ENCODE measurements at places on chromosomes 2 and 18. TPM values are rescaled to one million over a fixed set of nuclear protein-coding genes. Genes with fewer than 3 reads are reported as not detected.

DNA sequence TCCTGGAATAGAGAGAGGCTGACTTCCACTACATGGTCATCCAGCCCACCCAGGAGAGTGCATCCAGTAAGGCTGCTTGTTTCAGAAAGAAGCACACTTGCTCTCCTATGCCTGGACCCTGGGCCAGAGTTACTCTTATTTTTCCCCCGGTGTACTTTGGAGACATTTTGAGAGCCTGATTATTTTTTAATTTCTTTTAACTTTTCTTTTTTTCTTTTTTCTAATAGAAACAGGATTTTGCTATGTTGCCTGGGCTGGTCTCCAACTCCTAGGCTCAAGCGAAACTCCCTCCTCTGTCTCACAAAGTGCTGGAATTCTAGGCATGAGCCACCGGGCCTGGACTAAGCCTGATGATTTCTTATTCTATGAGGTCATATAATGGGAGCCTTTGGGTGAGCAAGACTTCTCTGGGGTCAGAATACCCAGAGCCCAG, 62.2 kb downstream of the RPL37A start:
- H3K4me1 ChIP-seq = no peaks in the 10 kb centered on the region
- H3K27ac ChIP-seq = no peak overlapping the region
- no peaks in the 10 kb centered on the region for H3K27me3 ChIP-seq
- no peaks in the 10 kb centered on the region for H3K36me3 ChIP-seq

GRCh38 chr2:39730276-39730675, 48.8 kb downstream of the THUMPD2 start:
- no peaks in the 10 kb centered on the region for H3K4me1 ChIP-seq
- no peak overlapping the region for H3K4me3 ChIP-seq
- no peak overlapping the region for H3K27ac ChIP-seq
- no peak for DNase-seq
- peaks cover 13% of the 10 kb centered on the region for H3K36me3 ChIP-seq

DNA sequence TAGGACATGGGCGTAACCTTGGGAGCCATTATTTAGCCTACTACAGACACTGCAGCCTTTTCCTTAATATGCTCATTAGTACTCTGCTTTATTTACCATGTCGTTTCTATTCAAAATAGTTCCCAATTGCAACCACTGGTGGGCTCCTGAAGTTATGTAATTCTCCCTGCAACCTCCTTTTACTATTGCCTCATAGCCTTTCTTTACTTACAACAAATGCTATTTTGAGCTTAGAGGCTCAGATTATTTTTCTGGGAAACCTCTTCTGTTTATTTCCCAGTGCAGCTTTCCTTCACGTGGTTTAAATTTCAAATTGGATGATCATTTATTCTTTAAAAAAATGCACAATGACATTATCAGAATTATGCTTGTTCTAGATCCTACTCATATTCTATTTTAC, 492.3 kb upstream of the TMEFF2 start:
- no peak overlapping the region for H3K27ac ChIP-seq
- no peak for DNase-seq
- no peaks in the 10 kb centered on the region for H3K4me1 ChIP-seq

DNA sequence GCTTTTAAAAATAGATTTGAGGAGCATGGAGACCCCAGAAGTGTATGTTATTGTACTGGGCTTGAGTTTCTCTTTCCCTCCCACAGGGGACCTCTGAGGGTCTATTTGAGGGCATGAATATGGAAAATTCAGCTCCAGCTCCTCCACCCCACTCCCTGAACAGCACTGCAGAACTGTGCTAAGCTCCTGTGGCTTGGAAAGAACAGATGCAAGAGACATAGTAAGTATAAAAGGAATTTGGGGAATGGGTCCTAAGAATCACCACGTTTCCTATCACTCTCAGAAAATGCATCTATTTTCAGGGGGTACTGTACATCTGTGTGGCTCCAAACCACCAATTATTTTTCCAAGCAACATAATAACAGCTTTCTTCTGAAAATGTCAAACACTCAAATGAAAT, 416.1 kb downstream of the ZNF521 start:
- no peaks in the 10 kb centered on the region for H3K4me1 ChIP-seq
- H3K27ac ChIP-seq = no peak overlapping the region
- no peaks in the 10 kb centered on the region for H3K36me3 ChIP-seq
- no peak for DNase-seq

GRCh38 chr2:240403396-240404104, 31.9 kb upstream of the GPC1 start:
- H3K27me3 ChIP-seq = peaks cover 17% of the 10 kb centered on the region
- no peaks in the 10 kb centered on the region for H3K36me3 ChIP-seq
- H3K27ac ChIP-seq = no peak overlapping the region
- H3K4me1 ChIP-seq = no peaks in the 10 kb centered on the region

DNA sequence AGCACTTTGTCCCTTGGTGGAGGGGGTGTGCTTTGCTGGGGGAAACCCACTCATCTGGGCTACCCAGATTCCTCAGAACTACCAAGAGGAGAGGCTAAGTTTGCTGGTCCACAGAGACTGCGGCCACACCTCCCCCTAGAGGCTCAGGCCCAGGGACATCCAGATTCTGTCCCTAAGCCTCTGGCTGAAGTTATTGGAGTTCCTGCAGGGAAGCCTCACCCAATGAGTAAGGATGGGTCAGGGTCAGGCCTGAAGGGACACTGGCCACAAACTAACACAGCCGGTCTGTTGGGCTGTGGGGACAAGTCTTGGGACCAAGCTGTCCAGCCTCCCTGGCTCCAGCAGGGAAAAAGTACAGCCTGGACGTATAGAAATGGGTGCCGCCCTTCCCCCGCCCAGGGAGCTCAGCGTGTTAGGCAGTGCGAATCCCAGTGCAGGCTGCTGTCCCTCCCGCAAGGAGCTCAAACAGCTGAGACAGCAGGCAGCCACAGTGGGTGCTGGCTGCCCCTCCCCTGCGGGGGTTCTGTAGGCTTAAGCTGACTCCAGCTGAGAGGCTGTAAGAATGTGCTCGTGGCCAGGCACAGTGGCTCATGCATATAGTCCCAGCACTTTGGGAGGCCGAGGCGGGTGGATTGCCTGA, 86.9 kb upstream of the ARL5A start:
- H3K4me1 ChIP-seq = peaks cover 2% of the 10 kb centered on the region
- no peaks in the 10 kb centered on the region for H3K36me3 ChIP-seq
- no peak for DNase-seq
- no peak overlapping the region for H3K27ac ChIP-seq

The WDPCP gene
- 10.0 TPM for total RNA-seq

The CRYGC gene
- not detected for total RNA-seq

DNA sequence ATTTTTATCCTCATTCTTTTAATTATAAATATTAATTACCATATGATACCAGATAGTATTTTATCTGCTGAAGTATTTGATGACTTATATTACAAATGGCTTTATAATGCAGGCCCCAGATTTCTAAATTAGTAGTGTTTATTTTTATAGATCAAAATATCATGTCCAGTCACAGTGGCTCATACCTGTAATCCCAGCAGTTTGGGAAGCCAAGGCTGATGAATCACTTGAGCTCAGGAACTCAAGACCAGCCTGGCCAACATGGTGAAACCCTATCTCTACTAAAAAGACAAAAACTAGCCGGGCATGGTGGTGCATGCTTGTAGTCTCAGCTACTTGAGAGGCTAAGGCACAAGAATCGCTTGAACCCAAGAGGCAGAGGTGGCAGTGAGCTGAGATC, 100.1 kb upstream of the ARHGAP15 start:
- no peaks in the 10 kb centered on the region for H3K36me3 ChIP-seq
- H3K4me1 ChIP-seq = no peaks in the 10 kb centered on the region
- DNase-seq = no peak
- H3K4me3 ChIP-seq = no peak overlapping the region
- H3K27me3 ChIP-seq = no peaks in the 10 kb centered on the region

- no peaks in the 10 kb centered on the region for H3K4me1 ChIP-seq
- H3K4me3 ChIP-seq = no peak overlapping the region
- no peaks in the 10 kb centered on the region for H3K27me3 ChIP-seq
- no peaks in the 10 kb centered on the region for H3K36me3 ChIP-seq
- H3K27ac ChIP-seq = no peak overlapping the region
These were observed 605.2 kb upstream of the LRRTM4 start for GRCh38 chr2:78127424-78127823.

The GREB1L gene
- not detected for total RNA-seq

DNA sequence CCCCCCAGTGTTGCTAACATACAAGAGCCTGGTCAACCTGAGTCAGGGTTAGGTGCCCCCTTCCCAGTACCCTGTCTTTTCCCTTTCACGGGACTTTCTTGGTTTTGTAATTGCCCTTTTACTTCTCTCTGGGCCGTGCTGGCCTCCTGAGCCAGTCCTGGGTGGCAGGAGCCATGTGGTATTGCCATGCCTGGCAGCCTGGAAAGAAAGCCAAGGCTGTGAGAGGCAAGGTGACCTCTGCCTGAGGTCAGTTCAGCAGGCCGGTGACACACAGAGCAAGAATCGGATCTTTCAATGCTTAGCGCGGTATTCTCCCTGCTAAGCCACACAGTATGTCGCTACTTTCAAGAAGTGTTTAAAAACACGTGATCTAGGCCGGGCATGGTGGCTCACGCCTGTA, 52.3 kb downstream of the C18orf63 start:
- no peak overlapping the region for H3K27ac ChIP-seq
- H3K4me3 ChIP-seq = no peak overlapping the region
- H3K27me3 ChIP-seq = no peaks in the 10 kb centered on the region
- H3K36me3 ChIP-seq = no peaks in the 10 kb centered on the region
- H3K4me1 ChIP-seq = peaks cover 24% of the 10 kb centered on the region

DNA sequence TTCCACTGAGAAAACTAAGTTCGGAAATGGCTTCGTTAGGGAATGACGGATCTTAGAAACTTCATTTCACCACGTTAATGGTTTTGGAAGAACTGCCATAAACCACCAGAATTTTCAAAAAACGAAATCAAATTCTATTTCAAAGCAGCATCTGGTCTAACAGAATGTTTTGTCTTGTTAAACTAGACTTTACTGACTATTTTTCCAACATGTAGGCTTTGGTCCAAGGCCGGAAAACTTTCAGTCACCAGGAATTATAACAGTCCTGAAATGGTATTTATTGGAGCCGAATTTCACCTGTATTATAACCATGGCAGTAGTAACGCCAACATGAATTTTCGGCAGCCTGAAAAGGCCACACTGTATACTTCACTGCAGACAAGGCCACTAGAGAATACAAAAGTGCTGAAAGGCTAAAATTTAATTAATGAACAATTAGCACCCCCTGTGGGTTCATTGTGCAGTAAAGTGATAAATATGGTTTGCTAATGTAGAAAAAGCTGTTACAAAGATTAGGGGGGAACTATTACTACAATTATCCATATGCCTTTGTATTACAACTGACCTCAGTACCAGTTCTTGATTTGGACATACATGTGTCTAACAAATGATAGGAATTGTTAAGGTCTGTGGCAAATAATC, 116.4 kb downstream of the ZNF521 start:
- DNase-seq = no peak
- no peak overlapping the region for H3K27ac ChIP-seq
- no peaks in the 10 kb centered on the region for H3K27me3 ChIP-seq
- H3K4me3 ChIP-seq = no peak overlapping the region
- H3K36me3 ChIP-seq = no peaks in the 10 kb centered on the region

DNA sequence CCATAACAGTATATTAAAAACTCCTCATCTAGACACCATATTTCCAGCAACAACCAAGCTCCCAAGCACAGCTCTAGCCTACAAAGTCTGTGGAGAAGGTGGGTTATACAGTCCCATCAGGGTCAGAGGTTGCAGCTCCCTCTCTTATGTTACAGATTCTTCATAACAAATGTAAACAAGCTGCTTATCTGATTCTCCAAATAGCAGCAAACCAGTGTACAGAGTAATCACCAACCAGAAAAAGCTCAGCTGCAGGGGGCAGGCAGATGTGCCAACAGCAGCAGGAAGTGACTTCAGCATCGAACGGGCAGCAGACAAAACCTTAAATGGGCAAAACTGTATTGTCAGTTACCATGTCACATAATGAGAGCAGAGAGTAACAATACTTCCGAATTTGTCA, 52.9 kb upstream of the NABP1 start:
- H3K27ac ChIP-seq = peak overlapping the region; percentile 78
- no peaks in the 10 kb centered on the region for H3K36me3 ChIP-seq
- DNase-seq = peak; percentile 58
- peaks cover 2% of the 10 kb centered on the region for H3K4me1 ChIP-seq
- H3K4me3 ChIP-seq = no peak overlapping the region
- H3K27me3 ChIP-seq = no peaks in the 10 kb centered on the region

The TUBA4A gene
- 196 TPM for total RNA-seq

- no peaks in the 10 kb centered on the region for H3K27me3 ChIP-seq
- no peaks in the 10 kb centered on the region for H3K4me1 ChIP-seq
- H3K36me3 ChIP-seq = no peaks in the 10 kb centered on the region
- DNase-seq = no peak
These were observed 57.8 kb upstream of the IGFBP2 start for GRCh38 chr2:216575465-216575864.

- no peak overlapping the region for H3K27ac ChIP-seq
- H3K27me3 ChIP-seq = no peaks in the 10 kb centered on the region
- no peak for DNase-seq
These were observed 160.3 kb upstream of the CDH19 start for GRCh38 chr18:66764230-66764629.

DNA sequence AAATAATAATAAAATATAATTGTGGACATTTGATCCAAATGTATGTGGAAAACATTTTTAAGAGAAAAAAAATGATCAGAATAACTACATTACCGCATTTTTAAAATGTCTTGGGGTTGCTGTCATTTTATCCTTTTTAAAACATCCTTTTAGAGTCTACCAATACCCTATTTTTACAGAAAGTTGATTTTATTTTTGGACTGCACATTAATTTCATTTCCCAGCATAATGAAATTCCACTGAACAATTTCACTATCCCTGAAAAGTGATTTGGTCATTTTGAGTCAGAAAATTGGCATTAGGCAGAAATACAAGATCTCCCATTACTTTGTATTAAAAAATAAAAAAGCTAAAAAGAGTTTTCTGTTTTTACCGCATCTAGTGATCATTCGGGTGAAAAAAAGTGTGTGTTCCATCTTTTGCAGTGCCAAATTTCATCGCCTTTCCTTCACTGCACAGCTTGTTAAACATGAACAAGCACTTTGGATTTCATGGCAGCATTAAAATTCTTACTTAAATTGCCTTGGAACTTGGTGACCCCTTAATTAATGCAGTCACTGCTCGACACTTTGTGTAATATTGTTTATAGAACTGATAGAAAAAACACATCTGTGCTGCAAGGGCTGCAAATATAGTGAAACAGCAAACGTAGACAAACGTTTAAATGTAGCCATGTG, 611.7 kb downstream of the TSN start:
- H3K4me1 ChIP-seq = no peaks in the 10 kb centered on the region
- H3K27ac ChIP-seq = no peak overlapping the region
- H3K4me3 ChIP-seq = no peak overlapping the region
- no peaks in the 10 kb centered on the region for H3K27me3 ChIP-seq
- DNase-seq = no peak
- no peaks in the 10 kb centered on the region for H3K36me3 ChIP-seq
